Left ventricle myocardium superior (tissue), 1 donor: ENCODE measurements at places on chromosomes 12 and 14. TPM values are rescaled to one million over a fixed set of nuclear protein-coding genes. Genes with fewer than 3 reads are reported as not detected.

Gene WBP11
- total RNA-seq: 51.5 TPM

Gene SUSD6
- 21.4 TPM for total RNA-seq

Gene FBXW8
- total RNA-seq: 5.1 TPM

Gene KRT83
- not detected for total RNA-seq

Gene MEG3
- total RNA-seq: 20.6 TPM

Gene GPRC5D
- total RNA-seq: not detected

Gene OAS2
- total RNA-seq: 8.0 TPM
